Activated T-helper 1 cell treated with anti-CD3 and anti-CD28 coated beads, Interleukin-12 subunit alpha, Interleukin-12 subunit beta, Interleukin-2, Interleukin-4 antibody, amounts not matched to agents 30 ng/mL and 10 ng/mL and 1 ng/mL, durations not matched to agents 14 hours and 24 hours and 36 hours (primary cell): ENCODE measurements at places on chromosomes 7 and 10.

GRCh38 chr7:116311816-116312471 lies 101.6 kb downstream of the TES start:
- peaks cover 2% of the 10 kb centered on the region for H3K4me1 ChIP-seq
- no peak overlapping the region for H3K27ac ChIP-seq
- no peaks in the 10 kb centered on the region for H3K36me3 ChIP-seq
- DNase-seq, result no peak

DNA sequence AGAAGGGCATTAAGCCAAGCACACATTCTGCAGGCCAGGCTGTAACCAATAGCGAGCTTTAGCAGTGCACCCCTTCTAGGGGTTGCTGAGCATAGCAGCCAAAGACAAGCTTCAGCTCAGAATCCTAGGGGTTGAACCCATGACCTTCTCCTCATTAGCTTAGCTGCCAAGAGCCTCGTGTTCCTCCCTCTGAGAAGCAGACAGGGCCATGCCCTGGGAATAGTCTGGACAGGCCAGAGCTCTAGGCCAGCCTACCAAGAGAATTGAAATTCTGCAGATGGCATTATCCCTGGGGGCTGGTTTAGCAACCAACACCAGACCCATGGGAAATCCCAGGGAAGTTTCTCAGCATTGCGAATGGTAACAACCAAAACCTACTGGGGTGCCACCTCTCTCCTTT lies 77.2 kb downstream of the PLXNA4 start:
- H3K4me3 ChIP-seq, result no peak overlapping the region
- peaks cover 17% of the 10 kb centered on the region for H3K27me3 ChIP-seq
- no peak for DNase-seq
- H3K36me3 ChIP-seq, result no peaks in the 10 kb centered on the region
- no peak overlapping the region for H3K27ac ChIP-seq

GRCh38 chr7:28658381-28658780 lies 246.1 kb downstream of the CREB5 start:
- no peak for DNase-seq
- no peak overlapping the region for H3K27ac ChIP-seq
- no peak overlapping the region for H3K4me3 ChIP-seq

DNA sequence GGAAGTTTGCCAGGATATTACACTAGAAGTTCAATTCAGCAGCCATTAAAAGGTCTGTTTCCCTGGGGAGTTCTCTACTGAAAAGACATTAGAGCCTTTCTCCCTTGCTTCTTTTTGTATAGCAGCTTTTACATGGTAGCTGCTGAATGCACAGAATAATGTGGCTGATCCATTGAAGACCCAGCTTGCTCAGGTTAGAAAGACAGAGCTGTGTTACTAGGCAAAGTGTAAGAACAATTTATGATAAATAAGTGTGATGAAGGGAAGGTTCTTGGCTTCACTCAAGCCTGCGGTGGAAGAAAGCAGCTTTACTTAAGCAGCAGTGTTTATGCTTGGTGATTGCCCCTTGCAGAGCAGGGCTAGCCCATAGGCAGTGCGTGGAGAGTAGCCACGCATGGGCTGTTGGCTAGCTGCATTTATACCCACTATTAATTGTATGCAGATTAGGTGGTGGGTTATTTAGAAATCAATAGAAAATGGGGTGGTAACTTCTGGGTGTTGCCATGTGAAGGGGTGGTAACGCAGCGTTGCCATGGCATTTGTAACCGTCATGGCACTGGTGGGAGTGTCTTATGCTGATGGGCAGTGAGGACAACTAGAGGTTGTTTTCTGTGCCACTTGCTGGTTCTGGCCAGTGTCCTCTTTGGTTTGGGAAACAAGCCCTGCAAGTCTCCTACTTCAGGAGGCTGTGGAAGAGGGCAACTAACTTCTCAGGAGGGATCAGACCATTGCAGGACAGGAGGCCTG lies 942.9 kb downstream of the NRG3 start:
- H3K4me1 ChIP-seq, result no peaks in the 10 kb centered on the region
- no peaks in the 10 kb centered on the region for H3K27me3 ChIP-seq
- no peak overlapping the region for H3K4me3 ChIP-seq
- no peak overlapping the region for H3K27ac ChIP-seq

GRCh38 chr7:73766556-73767229 lies 3.4 kb downstream of the CLDN3 start:
- H3K27me3 ChIP-seq, result peaks cover 19% of the 10 kb centered on the region
- no peaks in the 10 kb centered on the region for H3K4me1 ChIP-seq
- no peaks in the 10 kb centered on the region for H3K36me3 ChIP-seq
- no peak for DNase-seq
